ENCODE measurements at places on chromosomes 13 and 19. TPM values are rescaled to one million over a fixed set of nuclear protein-coding genes. Genes with fewer than 3 reads are reported as not detected.

DNA sequence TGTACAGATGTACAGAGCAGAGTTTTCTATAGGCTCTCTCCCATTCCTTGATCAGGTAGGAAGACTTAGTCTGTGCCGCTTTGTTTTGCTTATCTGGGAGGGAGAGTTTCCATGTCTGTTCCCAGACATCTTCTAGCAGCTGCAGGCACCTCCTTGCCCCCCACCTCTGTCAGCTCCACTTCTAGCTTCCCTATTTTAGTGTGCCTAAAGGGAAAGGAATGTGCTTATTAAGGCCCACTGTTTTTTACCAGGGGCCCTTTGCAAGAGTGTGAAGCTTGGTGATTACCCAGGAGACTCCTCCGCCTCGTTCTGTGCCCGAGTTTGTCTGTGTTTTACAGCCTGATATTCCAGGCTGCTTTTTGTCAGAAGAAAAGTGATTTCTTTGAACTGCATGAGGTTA, 1984.4 kb downstream of the OLFM4 start:
- no peak for DNase-seq
- H3K36me3 ChIP-seq, result no peaks in the 10 kb centered on the region
- H3K4me3 ChIP-seq, result no peak overlapping the region
- no peak overlapping the region for H3K27ac ChIP-seq
- no peaks in the 10 kb centered on the region for H3K4me1 ChIP-seq

The CERS1 gene
- not detected for total RNA-seq

DNA sequence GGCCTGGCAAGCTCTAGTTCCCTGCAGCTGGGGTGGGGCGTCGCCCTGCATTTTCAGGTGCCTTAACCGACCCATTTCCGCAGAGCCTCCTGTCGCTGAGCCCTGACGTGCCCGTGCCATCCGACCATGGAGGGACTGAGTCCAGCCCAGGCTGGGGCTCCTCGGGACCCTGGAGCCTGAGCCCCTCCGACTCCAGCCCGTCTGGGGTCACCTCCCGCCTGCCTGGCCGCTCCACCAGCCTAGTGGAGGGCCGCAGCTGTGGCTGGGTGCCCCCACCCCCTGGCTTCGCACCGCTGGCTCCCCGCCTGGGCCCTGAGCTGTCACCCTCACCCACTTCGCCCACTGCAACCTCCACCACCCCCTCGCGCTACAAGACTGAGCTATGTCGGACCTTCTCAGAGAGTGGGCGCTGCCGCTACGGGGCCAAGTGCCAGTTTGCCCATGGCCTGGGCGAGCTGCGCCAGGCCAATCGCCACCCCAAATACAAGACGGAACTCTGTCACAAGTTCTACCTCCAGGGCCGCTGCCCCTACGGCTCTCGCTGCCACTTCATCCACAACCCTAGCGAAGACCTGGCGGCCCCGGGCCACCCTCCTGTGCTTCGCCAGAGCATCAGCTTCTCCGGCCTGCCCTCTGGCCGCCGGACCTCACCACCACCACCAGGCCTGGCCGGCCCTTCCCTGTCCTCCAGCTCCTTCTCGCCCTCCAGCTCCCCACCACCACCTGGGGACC, 1.2 kb downstream of the ZFP36 start:
- H3K36me3 ChIP-seq, result peaks cover 4% of the 10 kb centered on the region
- H3K4me1 ChIP-seq, result peaks cover 34% of the 10 kb centered on the region
- peak overlapping the region; percentile 100 for H3K27ac ChIP-seq
- no peaks in the 10 kb centered on the region for H3K27me3 ChIP-seq

- peak within 1 kb of the TSS; percentile 45 for H3K27ac ChIP-seq
- DNase-seq, result peak; percentile 100
- no peaks in the 10 kb centered on the region for H3K36me3 ChIP-seq
Observed at GRCh38 chr19:7522072-7522922, at the start of gene MCOLN1. TSS of gene MCOLN1 (plus strand) at chr19:7522624. CDS start at chr19:7522751, 127 bp downstream.

DNA sequence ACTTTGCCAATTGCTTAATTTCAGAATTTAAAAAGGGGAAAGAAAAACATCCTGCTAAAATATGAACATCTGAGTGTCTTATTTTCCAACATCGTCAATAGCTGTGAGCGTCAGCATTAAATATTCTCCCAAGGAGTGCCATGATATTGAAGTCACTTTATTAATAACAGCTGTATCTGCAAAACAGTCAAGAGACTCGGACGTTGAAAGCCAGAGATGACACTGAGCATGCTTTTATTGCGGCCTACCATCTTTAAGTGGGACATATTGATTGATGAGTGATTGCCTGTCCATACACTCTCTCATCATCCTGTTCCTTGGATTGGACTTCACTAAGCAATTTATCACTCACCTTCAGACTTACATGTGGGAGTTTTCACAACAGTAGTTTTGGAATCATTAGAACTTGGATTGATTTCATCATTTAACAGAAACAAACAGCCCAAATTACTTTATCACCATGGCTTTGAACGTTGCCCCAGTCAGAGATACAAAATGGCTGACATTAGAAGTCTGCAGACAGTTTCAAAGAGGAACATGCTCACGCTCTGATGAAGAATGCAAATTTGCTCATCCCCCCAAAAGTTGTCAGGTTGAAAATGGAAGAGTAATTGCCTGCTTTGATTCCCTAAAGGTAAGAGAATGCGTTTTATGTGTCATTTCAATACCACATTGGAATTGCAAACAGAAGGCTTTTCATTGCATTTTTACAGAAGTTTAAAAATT, 53.8 kb downstream of the MBNL2 start:
- H3K36me3 ChIP-seq, result peaks cover 6% of the 10 kb centered on the region
- no peaks in the 10 kb centered on the region for H3K27me3 ChIP-seq
- no peak for DNase-seq
- no peak overlapping the region for H3K4me3 ChIP-seq
- H3K4me1 ChIP-seq, result no peaks in the 10 kb centered on the region

DNA sequence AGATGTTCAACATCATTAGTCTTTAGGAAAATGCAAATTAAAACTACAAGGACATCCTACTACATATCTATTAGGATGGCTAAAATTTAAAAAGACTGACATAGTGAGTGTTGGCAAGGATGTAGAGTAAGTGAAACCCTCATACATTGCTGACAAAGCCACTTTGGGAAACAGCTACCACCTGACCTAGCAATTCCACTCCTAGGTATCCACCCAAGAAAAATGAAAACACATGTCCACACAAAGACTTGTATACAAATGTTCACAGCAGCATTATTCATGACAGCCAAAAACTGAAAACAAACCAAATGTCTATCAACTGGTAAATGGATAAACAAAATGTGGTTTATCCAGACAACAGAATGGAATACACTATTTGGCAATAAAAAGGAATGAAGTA, 51.7 kb upstream of the DOCK9 start:
- H3K4me3 ChIP-seq, result no peak overlapping the region
- no peaks in the 10 kb centered on the region for H3K27me3 ChIP-seq
- no peaks in the 10 kb centered on the region for H3K4me1 ChIP-seq
- no peak overlapping the region for H3K27ac ChIP-seq
- no peaks in the 10 kb centered on the region for H3K36me3 ChIP-seq
- DNase-seq, result no peak

The POU4F1 gene
- not detected for total RNA-seq

- no peaks in the 10 kb centered on the region for H3K27me3 ChIP-seq
- no peaks in the 10 kb centered on the region for H3K36me3 ChIP-seq
- peaks cover 11% of the 10 kb centered on the region for H3K4me1 ChIP-seq
- no peak for DNase-seq
- H3K27ac ChIP-seq, result no peak overlapping the region
- H3K4me3 ChIP-seq, result no peak overlapping the region
Observed at GRCh38 chr19:35931874-35932202, 4.3 kb upstream of the LRFN3 start.

DNA sequence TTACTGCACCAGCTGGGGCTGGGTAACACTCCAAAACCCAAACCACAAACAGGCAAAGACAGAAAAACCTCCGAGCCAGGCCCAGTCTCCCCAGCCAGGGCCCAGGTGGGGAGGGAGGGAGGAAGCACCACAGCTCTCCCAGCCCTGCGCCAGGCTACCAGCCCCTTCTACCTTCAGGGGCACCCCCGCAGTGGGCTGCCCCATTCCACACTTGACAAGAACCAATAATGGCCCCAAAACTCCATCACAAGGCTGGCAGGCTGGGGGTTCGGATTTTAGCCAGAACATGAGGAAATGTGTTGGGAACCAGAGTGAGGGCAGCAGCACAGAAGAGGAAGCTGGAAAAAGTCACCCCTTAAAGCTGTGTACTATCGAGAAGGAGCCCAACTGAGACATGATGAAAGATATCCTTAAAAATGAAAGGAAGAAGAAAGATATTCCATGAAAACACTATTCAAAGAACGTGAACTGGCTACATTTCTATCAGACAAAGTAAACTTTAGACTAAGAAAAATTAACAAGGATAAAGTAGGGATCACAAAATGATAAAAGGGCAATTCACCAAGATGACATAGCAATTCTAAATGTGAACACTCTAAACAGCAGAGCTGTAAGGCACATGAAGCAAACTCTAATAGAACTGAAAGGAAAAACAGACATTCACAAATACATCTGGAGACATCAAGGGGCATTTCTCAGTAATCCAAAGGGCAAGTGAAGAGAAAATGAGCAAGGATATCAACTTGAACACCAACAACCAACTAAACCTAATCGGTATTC, 12.9 kb downstream of the TUBGCP3 start:
- H3K36me3 ChIP-seq, result no peaks in the 10 kb centered on the region
- H3K4me1 ChIP-seq, result no peaks in the 10 kb centered on the region
- H3K27ac ChIP-seq, result no peak overlapping the region

GRCh38 chr13:51240958-51241357, 18.8 kb downstream of the FAM124A start:
- no peaks in the 10 kb centered on the region for H3K36me3 ChIP-seq
- H3K4me3 ChIP-seq, result no peak overlapping the region
- H3K4me1 ChIP-seq, result no peaks in the 10 kb centered on the region
- peak overlapping the region; percentile 49 for H3K27ac ChIP-seq

The KMT2B gene
- 27.8 TPM for total RNA-seq

- H3K36me3 ChIP-seq, result no peaks in the 10 kb centered on the region
- no peak overlapping the region for H3K4me3 ChIP-seq
- no peaks in the 10 kb centered on the region for H3K4me1 ChIP-seq
- no peak for DNase-seq
- H3K27ac ChIP-seq, result no peak overlapping the region
Observed at GRCh38 chr13:28499609-28500008, 4.7 kb upstream of the FLT1 start.

- H3K4me1 ChIP-seq, result no peaks in the 10 kb centered on the region
- H3K36me3 ChIP-seq, result no peaks in the 10 kb centered on the region
- no peaks in the 10 kb centered on the region for H3K27me3 ChIP-seq
- no peak overlapping the region for H3K4me3 ChIP-seq
- H3K27ac ChIP-seq, result no peak overlapping the region
- no peak for DNase-seq
Observed at GRCh38 chr13:30570691-30571090, 47.0 kb upstream of the USPL1 start.

DNA sequence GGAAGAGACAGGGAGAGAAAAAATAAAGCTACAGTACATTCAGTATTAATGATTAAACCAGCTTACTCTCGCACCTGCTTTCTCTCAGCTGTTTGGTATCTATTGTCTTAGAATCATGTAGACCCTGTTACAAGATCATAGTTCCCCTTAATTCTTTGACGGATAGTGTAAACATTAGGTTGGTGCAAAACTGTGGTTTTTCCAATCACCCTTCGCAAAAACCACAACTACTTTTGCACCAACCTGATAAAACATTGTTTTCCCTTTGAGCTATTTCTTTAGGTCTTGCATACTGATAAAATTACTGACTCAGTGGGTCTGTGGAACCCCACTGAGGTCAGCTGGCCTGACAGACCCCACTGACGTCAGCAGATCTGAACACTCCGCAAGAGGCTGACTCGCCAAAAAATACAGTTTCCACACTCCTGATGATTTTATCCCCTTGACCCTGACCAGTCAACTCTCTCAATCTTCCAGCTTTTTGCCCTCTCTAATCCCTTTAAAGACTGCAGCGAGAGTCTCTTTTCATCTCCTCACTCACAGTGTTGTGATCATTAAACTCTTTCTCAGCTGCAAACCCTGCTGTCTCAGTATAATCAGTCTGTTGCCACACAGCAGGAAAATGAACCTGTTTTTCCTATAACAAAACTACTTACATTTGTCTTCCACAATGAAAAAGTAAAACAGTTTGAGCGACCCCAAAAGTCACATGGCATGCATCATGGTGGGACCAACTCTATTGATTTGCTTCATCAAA, 123.9 kb downstream of the SLITRK6 start:
- H3K36me3 ChIP-seq, result peaks cover 3% of the 10 kb centered on the region
- DNase-seq, result no peak
- no peak overlapping the region for H3K27ac ChIP-seq
- no peaks in the 10 kb centered on the region for H3K27me3 ChIP-seq
- H3K4me3 ChIP-seq, result no peak overlapping the region
- no peaks in the 10 kb centered on the region for H3K4me1 ChIP-seq

GRCh38 chr13:103192511-103193135, 126.4 kb upstream of the SLC10A2 start:
- H3K27me3 ChIP-seq, result no peaks in the 10 kb centered on the region
- no peak overlapping the region for H3K27ac ChIP-seq
- no peak for DNase-seq
- no peak overlapping the region for H3K4me3 ChIP-seq
- no peaks in the 10 kb centered on the region for H3K4me1 ChIP-seq
- no peaks in the 10 kb centered on the region for H3K36me3 ChIP-seq

The ARHGAP45 gene
- total RNA-seq, result 98.9 TPM

The NPHS1 gene
- total RNA-seq, result not detected

- H3K27ac ChIP-seq, result no peak within 1 kb of the TSS
- H3K4me3 ChIP-seq, result no peak within 1 kb of the TSS
- no peaks in the 10 kb centered on the region for H3K36me3 ChIP-seq
- no peaks in the 10 kb centered on the region for H3K4me1 ChIP-seq
- H3K27me3 ChIP-seq, result no peaks in the 10 kb centered on the region
Observed at GRCh38 chr19:39203372-39204341, at the start of gene SYCN. TSS of gene SYCN (minus strand) at chr19:39204263. CDS start at chr19:39204254, 9 bp downstream.

DNA sequence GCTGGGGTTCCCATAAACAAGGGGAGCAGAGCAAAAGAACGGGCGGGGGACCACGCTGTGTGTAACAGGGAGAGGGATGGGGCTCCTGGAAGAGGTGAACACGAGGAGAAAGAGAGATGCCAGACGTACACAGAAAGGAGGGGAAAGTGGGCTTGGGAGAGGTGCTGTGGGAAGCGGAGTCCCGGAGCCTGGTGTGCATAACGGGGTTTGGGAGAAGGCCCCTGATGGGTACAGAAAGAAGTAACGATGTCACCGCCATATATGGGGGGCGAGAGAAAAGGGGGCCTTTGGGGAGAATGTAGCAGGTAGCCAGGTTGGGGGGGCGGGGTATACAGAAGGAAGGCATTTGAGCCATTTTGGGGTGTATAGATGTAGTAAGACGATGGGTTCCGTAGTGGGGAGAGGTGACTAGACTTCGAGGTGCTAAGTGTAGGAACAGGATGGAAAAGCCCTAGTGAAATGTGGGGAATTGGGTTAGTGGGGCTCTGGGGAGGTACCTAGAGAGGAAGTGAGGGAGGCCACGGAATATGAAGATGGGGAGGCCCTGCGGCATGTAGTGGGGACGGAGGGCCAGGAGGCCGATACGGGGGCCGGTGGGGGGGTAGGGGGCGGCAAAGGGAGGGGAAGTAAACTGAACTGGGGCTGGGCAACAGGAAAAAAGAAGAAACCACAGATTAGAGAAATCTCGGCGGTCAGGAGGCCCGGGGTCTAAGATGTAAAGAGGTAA, 787 bp downstream of the ZNF580 start:
- no peaks in the 10 kb centered on the region for H3K36me3 ChIP-seq
- DNase-seq, result peak; percentile 52
- peak overlapping the region; percentile 87 for H3K27ac ChIP-seq
- H3K4me3 ChIP-seq, result peak overlapping the region; percentile 85
